ENCODE measurements at places on chromosomes 5 and 9.

DNA sequence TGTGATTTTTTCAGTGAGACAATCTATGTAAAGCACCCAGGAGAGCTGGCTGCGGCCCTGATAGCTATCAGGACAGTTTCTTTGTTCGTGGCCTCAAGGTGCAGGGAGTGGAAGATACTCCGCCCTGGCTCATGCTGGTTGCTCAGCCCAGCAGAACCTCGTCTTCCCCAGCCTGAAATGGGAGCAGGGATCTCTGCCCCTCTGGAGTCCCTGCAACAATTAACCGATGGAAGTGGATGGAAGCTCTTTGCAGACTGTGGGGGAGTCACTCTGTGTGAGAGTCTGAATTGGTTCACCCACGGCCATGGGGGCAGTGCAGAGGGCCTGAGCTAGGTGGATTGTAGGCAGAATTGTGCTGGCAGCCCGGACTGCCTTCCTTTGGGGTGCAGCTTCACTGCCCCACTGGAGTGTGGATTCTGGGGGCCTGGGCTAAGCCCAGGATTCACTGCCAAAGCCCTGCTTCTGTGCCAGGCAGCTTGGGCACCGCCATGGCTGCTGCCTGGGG lies 2.8 kb downstream of the AIF1L start:
- H3K27ac ChIP-seq = no peak overlapping the region
- no peaks in the 10 kb centered on the region for H3K27me3 ChIP-seq
- H3K36me3 ChIP-seq = no peaks in the 10 kb centered on the region

- no peak for DNase-seq
- H3K27me3 ChIP-seq = no peaks in the 10 kb centered on the region
- no peaks in the 10 kb centered on the region for H3K36me3 ChIP-seq
Observed at GRCh38 chr9:88652876-88653275, 117.9 kb downstream of the NXNL2 start.

- no peaks in the 10 kb centered on the region for H3K27me3 ChIP-seq
- H3K4me1 ChIP-seq = peaks cover 15% of the 10 kb centered on the region
- H3K4me3 ChIP-seq = no peak overlapping the region
- H3K27ac ChIP-seq = no peak overlapping the region
- no peaks in the 10 kb centered on the region for H3K36me3 ChIP-seq
- DNase-seq = no peak
Observed at GRCh38 chr5:14182761-14183160, 39.6 kb downstream of the TRIO start.

DNA sequence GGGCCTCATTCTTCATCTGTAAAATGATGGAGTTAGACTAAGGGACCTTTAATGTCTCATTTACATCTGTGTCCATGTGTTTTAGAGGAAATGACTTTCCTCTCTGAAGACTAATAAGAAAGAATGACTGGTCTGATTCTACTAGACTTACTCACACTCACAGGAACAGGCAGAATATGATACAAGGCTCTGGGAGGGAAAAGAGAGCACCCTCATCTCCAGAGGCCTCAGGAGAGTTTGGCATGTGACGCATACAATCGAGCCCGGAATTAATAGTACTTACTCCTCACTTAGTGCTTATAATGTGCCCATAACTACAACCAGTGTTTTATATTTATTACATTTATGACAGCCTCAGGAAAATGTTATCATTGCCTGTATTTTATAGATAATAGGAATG lies 608.7 kb downstream of the KCTD16 start:
- no peaks in the 10 kb centered on the region for H3K4me1 ChIP-seq
- no peak overlapping the region for H3K27ac ChIP-seq
- no peak for DNase-seq
- no peak overlapping the region for H3K4me3 ChIP-seq

DNA sequence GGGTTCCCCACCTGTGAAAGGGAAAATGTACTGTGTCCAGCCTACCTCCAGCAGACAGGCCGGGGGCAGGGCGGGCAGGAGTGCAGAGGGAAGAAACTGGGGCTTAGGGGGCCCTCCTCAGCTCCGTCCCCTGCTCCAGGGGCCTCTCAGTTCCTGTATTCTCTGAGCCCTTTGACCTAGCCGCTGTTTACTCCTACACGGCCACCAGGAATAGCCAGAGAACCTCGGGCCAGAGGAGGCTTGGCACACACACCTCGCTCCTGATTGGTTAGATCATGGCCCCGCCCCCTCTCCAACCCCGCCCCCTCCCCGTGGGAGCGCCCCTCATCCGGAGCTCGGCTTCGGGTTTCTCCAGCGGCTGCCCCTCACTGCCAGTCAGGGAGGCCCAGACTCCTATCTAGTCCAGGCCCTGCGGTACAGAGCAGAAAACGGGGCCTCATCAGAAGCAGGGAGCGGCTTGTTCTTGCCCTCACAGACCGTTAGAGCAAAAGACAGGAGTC lies 2.2 kb downstream of the ST6GALNAC6 start:
- peak overlapping the region; percentile 87 for H3K27ac ChIP-seq
- peaks cover 23% of the 10 kb centered on the region for H3K4me1 ChIP-seq
- DNase-seq = peak; percentile 91
- peak overlapping the region; percentile 88 for H3K4me3 ChIP-seq
- no peaks in the 10 kb centered on the region for H3K27me3 ChIP-seq

GRCh38 chr9:137968235-137968634 lies 90.7 kb downstream of the CACNA1B start:
- no peak overlapping the region for H3K4me3 ChIP-seq
- H3K4me1 ChIP-seq = no peaks in the 10 kb centered on the region
- no peak overlapping the region for H3K27ac ChIP-seq
- no peaks in the 10 kb centered on the region for H3K36me3 ChIP-seq

GRCh38 chr5:66661149-66661548 lies 65.0 kb downstream of the MAST4 start:
- peaks cover 10% of the 10 kb centered on the region for H3K4me1 ChIP-seq
- no peaks in the 10 kb centered on the region for H3K27me3 ChIP-seq
- H3K36me3 ChIP-seq = no peaks in the 10 kb centered on the region
- H3K27ac ChIP-seq = no peak overlapping the region

DNA sequence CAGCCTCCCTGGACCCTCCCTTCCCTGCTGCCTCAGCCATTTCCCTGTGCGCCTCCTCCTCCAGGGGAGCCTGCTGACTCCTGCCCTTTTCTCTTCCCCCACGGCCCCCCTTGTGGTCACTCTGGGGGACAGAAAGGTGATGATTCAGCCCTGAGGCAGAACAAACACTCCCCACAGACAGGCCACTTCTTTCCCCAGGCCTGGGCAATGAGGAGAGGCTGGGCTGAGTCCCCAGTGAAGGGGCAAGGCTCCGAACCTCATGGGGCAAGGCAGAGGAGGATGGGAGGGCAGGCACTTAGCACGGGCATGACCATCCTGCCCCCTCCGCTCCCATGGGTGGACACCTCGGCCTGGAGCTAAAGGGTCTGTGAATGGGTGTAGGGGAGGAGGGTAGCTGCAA lies 21.0 kb downstream of the CSF1R start:
- DNase-seq = no peak
- no peaks in the 10 kb centered on the region for H3K36me3 ChIP-seq
- no peak overlapping the region for H3K27ac ChIP-seq
- no peak overlapping the region for H3K4me3 ChIP-seq
- H3K4me1 ChIP-seq = no peaks in the 10 kb centered on the region

DNA sequence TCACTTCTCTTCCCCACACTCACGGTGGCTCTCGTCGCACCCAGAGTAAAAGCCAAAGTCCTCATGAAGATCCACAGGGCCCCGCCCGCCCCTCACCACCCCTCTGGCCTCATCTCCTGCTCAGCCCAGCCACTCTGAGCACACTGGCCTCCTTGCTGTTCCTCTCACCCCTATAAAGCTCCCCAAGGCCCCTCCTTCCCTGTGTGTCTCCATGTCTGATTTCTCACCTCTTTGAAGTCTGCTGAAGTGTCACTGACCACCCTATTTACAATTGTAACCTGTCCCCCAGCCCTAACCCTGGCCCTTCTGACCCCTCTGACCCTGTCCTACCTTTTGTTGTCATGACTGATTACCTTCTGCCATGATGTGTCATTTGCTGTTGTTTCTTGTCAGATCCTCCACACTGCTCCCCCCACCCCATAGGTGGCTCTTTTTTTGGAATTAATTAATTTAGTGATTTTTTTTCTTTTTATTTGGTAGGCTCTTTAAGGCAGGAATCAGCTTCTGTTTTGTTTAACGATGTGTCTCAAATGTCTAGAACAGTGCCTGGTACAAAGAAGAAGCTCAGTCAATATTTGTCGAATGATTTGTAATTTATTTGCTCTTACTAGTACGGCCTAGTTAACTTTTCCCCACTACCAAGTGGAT lies 90.2 kb downstream of the IQGAP2 start:
- peak overlapping the region; percentile 46 for H3K27ac ChIP-seq
- no peaks in the 10 kb centered on the region for H3K27me3 ChIP-seq
- peak overlapping the region; percentile 19 for H3K4me3 ChIP-seq
- H3K36me3 ChIP-seq = no peaks in the 10 kb centered on the region
- no peaks in the 10 kb centered on the region for H3K4me1 ChIP-seq
- no peak for DNase-seq

GRCh38 chr9:14356351-14357265 lies 42.7 kb upstream of the NFIB start:
- DNase-seq = no peak
- H3K27me3 ChIP-seq = no peaks in the 10 kb centered on the region
- no peaks in the 10 kb centered on the region for H3K4me1 ChIP-seq

DNA sequence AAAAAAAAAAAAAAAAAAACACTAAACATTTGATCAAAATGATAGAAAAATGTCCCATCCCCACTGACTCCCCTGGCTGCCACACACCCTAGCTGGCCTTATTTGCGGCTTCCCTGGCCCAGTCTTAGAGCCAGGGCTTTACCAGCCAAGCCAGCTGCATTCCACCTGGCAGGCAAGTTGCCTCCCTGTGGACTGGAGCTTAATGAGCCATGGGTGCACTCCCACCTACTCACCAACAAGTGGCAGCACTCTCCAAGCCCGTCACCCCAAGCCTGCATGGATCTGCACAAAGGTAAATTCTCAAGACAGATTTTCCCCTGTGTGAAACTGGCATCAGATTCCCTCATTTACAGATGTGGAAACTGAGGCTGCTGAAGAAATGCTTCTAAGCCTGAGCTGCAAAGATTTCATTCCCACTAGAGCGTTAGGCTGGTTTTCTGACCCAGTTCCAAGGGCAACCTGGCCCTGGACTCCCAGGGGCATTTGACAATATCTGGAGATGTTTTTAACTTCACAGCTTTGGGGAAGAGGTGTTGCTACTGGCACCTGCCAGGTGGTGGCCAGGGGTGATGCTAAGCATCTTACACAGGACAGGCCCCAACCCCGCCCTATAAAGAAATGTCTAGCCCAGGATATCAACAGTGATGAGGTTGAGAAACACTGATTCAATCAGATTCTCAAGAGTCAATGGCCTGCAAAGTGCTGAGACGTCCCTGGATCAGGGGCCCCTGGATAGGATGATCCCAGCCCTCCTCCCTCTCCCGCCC lies 21.9 kb upstream of the VDAC1 start:
- no peak overlapping the region for H3K27ac ChIP-seq
- DNase-seq = peak; percentile 62
- H3K4me3 ChIP-seq = no peak overlapping the region
- H3K27me3 ChIP-seq = no peaks in the 10 kb centered on the region

DNA sequence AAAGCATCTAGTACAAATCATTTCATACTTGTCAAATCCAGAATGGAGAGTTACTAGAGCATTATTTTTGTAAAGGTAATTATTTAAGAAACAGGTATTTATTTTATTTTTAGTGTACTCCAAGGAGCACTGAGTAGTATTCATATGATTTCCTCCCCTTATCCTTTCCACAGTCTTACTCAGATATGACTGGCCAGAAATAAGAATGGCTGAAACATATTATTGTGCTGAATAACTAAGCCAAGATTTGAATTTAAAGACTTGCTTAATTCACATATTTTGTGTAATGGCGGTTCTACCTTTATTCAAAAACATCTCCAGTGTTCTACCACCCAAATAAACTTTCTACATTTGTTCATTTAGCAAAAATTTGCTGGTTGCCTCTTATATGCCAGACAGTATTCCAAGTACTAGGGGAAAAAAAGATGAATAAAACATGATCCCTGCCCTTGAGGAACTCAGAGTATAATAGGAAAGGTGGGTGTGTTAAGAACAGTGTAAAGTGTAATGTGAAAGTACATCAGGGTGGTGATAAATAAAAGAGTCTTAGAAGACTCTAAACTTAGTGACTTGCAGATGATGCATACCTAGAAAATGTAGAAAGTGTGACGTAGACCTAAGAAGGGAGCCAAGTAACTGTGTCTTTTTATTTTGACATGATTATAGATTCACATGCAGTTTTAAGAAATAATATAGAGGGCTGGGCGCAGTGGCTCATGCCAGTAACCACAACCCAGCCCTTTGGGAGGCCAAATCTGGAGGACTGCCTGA lies 110.4 kb upstream of the GRHPR start:
- no peak for DNase-seq
- no peaks in the 10 kb centered on the region for H3K27me3 ChIP-seq
- H3K4me3 ChIP-seq = no peak overlapping the region
- H3K36me3 ChIP-seq = no peaks in the 10 kb centered on the region

GRCh38 chr9:133483611-133484010 lies 4.7 kb upstream of the SLC2A6 start:
- no peak overlapping the region for H3K27ac ChIP-seq
- H3K4me3 ChIP-seq = no peak overlapping the region
- no peaks in the 10 kb centered on the region for H3K36me3 ChIP-seq
- no peaks in the 10 kb centered on the region for H3K4me1 ChIP-seq
- H3K27me3 ChIP-seq = no peaks in the 10 kb centered on the region
- peak; percentile 38 for DNase-seq

DNA sequence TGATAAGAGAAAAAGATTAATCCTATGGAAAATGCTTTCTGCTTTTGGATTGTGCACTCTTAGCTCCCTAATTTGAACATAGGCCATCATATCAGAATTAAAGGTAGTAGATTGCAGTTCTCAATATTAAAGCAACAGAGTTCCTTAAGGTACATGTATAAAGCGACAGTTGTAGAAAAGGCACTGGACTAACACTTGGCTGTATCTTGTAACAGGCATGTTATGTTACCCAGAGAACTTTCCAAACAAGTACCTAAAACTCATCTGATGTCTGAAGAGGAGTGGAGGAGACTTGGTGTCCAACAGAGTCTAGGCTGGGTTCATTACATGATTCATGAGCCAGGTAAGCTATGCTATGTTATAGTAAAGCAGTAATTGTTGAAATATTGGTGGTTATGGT lies 3.3 kb upstream of the SECISBP2 start:
- no peaks in the 10 kb centered on the region for H3K27me3 ChIP-seq
- no peaks in the 10 kb centered on the region for H3K4me1 ChIP-seq
- no peak for DNase-seq
- H3K36me3 ChIP-seq = peaks cover 4% of the 10 kb centered on the region
- H3K27ac ChIP-seq = no peak overlapping the region

- no peaks in the 10 kb centered on the region for H3K36me3 ChIP-seq
- DNase-seq = no peak
- no peaks in the 10 kb centered on the region for H3K27me3 ChIP-seq
- no peak overlapping the region for H3K4me3 ChIP-seq
- no peaks in the 10 kb centered on the region for H3K4me1 ChIP-seq
- no peak overlapping the region for H3K27ac ChIP-seq
Observed at GRCh38 chr5:5080790-5081189, 59.3 kb upstream of the ADAMTS16 start.

DNA sequence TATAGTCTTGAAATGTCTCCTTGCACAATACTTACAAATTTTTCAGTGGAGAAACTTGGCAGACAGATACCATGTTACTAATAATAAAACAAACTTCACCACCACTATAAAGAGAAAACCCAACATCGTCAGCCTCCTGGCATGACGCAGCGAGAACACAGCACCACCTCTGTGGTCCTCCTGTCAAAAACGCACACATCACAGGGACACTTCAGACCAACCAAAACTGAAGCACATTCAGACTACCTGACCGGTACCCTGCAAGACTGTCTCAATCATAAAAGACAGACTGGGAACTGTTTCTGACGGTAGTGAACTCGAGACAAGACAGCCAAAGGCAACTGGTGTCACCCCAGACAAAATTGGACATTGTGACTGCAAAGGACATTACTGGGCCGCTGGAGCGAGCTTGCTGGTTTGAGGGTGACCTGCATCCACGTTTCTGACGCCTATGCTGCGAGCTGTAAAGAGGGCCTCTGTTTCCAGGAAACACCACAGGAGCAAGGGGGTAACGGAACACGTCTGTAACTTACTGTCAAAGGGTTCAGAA lies 34.4 kb downstream of the NSUN2 start:
- H3K36me3 ChIP-seq = peaks cover 13% of the 10 kb centered on the region
- DNase-seq = peak; percentile 51
- no peaks in the 10 kb centered on the region for H3K27me3 ChIP-seq

Measured in right lobe of liver (tissue), 6 donors.